Bone marrow (tissue), 2 donors: ENCODE measurements at places on chromosomes 5 and 9.

DNA sequence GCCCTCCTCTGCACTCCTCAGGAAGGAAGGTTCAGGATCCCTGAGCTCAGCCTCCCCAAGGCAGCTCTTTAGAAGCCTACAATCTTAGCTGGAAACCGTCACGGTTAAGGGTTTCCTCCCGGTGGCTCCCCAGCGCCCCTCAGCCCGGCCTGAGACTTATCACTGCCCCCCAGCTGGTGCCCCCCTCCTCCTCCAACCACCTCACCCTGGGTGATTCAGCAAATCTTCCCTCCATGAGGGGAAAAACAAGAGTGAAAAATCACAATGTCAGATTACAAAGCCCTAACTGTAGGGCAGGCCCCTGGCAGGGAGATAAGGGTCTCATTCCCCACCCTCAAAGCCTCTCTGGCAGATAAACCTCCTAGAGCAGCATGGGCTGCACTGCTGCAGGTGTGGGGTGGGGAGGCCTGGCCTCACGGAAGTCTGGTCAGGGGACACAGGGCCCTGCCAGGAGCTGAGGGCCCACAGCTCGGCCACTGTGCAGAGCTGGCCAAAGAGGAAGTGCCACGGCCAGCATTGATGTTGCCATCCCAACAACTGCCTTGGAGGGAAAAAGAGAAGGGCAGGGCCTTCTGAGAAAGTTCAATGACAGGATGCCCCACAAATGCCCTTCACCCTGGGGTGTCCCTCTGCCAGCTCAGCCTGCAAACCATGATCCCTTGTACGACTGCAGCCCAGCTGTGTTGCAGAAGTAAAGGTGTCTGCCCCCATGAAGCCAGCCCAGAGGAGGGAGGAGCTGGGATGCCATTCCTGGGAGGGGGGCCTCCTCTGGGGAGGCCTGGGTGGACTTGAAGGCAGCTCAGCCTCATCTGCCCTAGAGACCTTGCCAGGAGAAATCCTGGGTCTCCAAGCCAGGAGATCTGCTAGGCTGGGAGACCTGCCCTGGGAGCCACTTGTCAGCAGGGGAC is 25.9 kb downstream of the GFI1B start:
- no peak for DNase-seq

DNA sequence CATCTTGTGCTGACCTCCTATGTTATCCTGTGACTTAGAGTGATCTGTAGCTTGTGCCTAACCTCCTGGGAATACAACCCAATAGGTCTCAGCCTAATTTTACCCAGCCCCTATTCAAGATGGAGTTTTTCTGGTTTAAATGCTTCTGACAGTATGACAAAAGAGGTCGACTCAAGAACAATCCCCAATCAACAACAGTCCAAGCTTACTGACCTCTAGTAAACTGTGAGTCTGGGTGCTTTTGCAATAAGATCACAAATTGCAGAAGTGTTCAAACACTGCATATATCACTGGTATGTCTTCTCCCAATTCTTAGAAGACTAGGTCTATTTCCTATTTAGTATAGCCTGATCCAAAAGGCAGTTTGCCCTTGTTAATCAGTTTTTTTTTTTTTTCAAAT is 323.5 kb upstream of the PTGER4 start:
- peak; percentile 70 for DNase-seq

DNA sequence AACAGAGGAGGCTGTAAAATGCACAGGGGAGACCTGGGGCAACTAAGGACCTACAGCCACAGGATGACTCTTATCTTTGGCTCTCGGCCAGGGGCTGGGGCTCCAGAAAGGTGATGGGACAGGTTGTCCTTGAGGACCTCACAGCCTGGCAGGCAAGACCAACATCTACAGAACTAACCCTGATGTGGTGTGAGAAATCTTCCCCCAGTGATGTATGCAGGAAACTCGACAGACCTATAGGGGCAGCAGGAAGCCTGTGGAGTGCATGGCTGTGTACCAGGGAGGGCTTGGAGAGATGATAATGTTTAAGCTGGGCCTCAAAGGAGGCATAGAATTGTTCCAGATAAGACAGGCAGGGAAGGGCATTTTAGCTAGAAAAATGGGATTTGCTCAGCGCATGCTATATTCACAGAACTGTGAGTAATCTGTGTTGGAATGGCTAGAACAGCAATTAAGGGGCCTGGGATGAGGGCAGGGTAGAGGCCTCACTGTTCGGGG is 68.5 kb upstream of the SLC25A51 start:
- no peak for DNase-seq

- peak; percentile 80 for DNase-seq
Observed at GRCh38 chr5:141603923-141604717, 14.7 kb downstream of the DIAPH1 start.

DNA sequence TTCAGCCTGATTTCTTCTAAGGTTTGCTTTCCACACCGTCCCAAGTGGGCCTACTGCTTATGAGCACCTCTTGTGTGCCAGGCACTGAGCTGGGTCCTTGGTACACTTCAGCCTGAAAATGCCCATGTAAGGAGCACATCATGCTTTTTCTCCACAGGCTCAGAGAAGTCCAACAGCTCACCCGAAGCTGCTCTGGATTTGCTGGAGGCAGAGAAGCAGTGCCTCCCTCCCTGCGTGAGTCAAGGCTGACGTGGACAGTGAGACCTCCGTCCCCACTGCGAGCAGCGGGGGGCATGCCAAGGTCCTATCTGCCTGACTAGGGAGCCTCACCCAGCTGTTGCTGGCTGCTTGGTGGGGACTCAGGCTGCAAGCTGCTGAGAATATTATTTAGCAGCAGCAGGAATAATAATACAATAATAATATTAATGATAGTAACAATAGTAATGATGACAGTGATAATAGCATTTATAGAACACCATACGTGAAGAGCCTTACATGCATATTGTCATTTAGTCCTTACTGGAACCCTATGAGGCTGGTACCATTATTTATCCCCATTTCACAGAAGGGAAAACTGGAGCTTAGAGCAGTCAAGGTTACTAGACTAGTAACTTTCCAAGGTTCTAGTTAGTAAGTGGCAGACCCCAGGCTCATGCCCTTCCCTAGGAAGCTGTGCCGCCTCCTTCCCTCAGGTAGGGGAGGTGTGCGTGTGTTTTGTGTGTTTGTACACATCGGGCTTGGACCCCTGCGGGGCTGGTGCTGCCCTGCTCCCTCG is 194.8 kb downstream of the HSPA4 start:
- DNase-seq, result no peak

DNA sequence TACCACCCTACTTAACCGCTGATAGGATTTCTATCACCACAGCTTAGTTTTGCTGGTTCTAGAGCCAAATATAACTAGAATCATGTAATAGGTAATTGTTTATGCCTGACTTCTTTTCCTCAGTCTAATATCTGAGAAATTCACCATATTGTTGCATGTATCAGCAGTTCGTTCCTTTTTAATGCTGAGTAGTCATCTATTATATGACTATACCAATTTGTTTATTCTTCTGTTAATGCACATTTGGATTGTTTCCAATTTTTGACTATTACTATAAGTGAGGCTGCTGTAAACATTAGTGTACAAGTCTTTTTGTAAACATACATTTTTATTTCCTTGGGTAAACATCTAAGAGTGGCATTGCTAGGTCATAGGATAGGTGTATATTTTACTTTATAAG is 25.9 kb downstream of the CSNK1G3 start:
- no peak for DNase-seq

DNA sequence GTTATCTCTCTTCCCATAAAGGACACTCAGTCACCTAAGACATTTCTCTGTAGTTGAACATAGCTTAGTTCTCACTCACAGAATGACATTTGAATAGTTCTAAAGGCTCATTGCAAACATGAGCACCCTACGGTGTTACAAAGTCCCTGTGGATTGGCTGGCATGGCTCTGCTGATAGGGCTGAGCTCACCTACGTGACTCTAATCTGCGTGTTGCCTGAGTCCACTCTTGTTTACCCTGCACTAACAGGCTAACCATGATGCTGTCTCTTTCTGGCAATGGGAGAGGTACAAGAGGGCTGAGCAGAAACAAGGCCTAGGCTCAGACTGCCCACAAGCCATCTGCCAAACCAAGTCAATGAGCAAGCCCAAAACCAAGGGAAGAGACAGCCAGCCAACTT is 103.6 kb downstream of the PALM2AKAP2 start:
- DNase-seq, result no peak

DNA sequence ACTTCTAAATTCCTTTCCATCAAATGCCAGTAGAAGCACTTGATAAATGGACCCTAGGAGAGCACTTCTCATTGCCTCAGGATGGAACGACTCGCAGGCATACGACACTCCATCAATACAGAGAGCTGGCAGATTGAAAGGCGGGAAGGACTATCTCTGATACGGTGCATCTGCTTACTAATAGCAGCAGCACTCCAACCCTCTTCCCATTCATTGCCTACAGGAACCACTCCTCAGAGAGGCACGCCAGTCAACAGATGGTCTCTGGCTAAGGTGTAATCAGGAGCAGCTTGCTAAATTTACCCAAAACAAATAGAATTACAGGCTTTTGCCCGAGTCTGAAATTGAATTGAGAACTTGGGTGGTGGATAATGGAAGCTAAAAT is 168.1 kb downstream of the EFNA5 start:
- no peak for DNase-seq

DNA sequence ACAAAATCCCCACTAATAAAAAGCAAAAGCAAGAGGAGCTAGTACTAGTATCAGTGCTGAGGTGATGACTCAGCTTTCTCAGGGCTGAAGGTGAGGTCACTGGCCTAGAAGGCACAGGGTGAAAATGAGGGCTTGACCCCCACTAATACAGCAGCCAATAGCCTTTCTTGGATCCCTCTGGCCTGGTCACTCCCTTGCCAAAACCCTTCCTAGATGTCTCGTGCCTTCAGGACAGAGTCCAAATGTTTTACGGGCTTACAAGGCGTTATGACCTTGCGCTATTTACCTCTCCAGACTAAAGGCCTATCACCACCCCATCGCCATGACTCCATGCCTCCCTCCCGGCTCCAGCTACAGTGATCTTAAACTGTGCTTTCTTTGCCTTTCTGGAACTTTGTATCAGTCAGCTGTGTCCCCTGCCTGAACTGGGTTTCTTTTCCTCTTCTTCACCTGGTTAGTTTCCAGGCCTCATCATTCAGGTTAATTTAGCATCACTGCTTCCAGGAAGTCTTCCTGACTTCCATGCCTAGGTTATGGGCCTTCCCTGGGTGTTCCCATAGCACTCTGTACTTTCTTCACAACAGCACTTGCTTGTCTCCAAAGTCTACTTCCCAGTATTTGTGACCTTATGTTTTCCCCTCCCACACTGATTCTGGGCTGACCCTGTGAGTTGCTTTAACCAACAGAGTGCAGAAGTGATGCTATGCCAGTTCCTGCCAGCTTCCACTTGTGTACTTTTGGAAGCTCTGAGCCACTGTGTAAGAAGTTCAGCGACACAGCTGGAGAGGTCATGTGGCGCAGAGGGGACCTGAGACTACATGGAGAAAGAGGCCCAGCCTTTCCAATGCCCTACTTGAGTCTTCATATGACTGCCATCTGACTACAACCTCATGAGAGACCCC is 4.2 kb upstream of the DELE1 start:
- no peak for DNase-seq

- DNase-seq, result peak; percentile 72
Observed at GRCh38 chr5:72472666-72473422, 34.4 kb downstream of the ZNF366 start.

- no peak for DNase-seq
Observed at GRCh38 chr5:167525004-167525403, 766.4 kb upstream of the WWC1 start.

DNA sequence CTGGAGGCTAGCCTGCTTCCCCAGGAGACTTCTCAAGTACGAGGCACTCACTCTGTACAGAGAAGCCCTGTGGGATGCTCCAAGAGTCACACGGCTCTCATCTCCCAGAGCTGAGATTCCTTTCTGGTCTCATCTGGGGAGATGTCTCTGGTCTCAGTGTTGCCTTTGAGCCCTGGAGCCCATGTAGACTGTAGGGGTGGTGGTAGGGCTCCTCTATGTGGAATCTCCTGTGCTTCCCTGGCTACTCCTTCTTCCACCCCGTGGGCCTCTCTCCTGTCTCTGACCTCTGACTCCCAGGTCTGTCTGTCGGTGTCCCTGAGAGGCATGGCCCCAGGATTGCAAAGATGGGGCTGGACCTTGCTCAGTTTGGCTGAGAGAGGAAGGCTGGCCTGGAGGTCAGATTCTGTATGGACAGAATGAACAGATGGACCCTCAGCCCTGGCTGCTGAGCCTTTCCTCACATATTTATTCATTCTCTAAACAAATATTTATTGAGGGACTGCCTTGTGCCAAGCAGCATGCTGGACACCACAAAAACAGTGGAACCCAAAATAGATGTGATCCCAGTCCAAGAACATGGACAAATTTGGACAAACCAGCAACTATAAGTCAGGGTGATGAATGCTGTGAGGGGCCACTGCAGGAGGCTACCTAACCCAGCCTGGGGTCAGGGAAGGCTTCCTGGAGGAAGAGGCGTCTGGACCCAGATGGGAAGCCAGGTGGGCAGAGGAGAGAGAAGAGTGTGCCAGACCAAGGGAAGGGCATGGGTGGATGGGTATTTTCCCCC is 2.6 kb downstream of the CCL19 start:
- DNase-seq, result no peak

- no peak for DNase-seq
Observed at GRCh38 chr5:1415059-1415425, 30.2 kb downstream of the SLC6A3 start.

DNA sequence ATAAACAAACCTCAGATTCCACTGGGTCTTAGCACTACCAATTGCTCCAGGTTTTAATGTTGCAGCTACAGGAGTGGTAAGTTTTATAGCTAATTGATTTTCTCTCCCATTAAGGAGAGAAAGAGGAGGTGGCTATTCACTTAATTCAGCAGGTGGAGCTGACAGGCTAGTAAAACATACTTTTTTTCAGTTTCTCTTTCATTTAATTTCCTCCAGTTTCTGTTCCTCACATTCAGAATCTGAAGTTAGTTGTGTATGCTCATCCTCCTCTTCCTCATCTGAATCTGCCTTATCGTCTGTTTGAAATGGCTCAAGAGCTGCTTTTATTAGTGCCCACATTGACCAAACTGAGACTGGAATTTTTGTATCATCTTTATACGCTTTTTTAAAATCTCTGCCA is 98.0 kb downstream of the PLPPR1 start:
- DNase-seq, result no peak
